ENCODE measurements at places on chromosomes 6 and 20.

GRCh38 chr6:158474961-158475343 lies 84.9 kb upstream of the TMEM181 start:
- no peak for DNase-seq

DNA sequence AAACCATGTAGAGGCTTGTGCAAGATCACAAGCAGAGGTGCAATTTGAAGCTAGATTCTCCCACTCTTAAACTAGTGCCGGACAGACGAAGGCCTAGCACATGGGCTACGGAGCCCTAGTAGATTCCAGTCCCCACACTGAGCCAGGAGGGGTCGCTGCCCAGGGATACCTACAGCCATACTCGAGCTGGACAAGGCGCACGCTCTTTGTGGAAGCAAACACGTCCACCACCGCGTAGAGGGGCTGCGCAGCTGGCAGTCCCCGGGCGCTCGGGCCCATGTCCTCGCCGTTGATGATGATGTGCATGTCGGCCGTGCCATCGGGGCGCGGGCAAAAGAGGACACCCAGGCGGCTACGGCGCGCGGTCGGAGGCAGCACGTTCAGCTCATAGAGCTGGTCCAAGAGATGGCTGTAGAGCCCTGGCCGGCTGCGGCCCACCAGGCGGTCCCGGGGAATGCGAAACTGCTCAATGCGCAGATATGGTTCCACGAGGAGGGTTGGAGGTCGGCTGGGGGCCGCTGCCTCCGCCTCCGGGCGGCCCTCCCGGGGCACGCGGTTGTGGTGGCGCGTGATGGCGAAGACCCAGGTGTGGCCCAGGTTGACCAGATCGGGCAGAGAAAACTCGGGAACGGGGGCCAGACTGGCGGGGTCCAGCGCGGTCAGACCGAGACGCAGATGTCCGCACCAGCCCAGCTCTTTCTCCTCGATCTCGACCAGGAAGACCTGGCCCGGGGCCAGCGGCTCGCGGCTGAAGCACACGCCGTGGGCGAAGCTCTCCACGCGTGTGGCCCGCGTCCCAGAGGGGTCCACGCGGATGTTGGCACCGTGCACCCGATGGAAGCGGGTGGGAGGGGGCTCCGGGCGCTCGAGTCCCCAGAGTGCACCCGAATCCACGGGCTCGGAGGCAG lies 677 bp downstream of the NEURL2 start:
- peak; percentile 53 for DNase-seq

DNA sequence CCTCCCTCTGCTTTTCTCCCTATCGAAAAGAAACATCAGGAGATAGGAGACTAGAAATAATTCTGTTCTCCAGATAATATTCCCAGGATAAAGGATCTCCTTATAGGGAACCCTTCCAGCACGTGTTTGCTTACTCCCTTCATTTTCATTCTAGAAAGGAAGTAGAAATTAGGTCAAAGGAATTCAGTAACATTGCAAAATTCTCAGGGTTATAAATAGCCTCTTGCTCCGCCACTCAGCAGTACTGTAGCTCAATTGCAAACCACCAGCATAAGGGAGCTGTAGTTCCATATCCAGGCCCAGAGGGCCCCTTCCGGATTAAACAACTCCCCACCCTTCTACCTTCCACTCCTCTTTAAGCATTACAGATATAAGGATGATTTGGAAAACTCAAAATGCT lies 6.2 kb downstream of the ELMO2 start:
- peak; percentile 41 for DNase-seq

GRCh38 chr20:3929713-3930060 lies 40.5 kb downstream of the PANK2 start:
- no peak for DNase-seq

- DNase-seq, result no peak
Observed at GRCh38 chr6:43193929-43194328, 11.9 kb downstream of the CUL9 start.

DNA sequence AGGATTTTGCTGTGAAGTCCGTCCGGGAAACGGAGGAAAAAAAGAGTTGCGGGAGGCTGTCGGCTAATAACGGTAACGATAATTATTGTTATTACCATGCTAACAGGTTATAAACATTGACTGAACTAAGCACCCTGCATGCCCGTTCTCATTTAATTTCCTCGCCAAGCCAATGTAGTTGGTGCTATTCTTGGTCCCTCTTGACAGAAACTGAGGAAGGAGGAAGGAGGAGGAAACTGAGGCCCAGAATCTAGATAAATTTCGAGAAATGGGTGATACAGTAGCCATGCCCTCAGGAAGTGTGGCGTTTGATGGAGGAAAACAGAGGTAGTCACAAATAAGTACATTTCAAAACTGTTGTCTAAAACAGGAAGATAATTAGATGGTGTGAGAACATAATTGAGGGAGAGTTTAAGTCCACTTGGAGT lies 474 bp downstream of the TPX2 start:
- no peak for DNase-seq

- DNase-seq, result peak; percentile 63
Observed at GRCh38 chr6:135145063-135145800, 35.9 kb upstream of the MYB start.

- no peak for DNase-seq
Observed at GRCh38 chr6:111987295-111987694, 66.6 kb upstream of the CCN6 start.

GRCh38 chr20:32271620-32272019 lies 5.8 kb upstream of the KIF3B start:
- no peak for DNase-seq

DNA sequence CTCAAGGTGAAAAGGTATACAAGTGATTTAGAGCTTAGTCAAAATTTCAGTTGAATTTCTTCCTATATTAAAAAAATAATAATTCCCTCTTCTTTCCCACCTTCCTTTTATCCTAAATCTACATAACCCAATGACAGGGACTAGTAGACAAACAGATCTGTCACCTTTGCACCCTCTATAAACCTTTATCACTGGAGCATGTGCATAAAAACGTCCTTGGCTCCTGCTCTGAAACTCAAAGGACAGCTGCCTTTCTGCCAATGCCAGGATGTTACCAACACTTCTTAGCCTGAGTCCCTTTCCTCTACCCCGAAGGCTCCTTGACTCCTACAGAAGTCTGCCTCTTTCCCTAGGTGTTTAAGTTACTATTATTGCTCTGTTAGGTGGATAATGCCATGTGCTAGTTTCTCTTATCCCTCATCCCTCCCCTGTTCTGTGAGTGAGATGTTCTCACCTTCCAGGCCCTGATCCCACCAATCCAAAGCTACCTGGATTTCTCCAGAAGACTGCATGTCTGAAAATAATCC lies 4.3 kb downstream of the CLVS2 start:
- no peak for DNase-seq

GRCh38 chr6:4366635-4367395 lies 231.4 kb upstream of the ECI2 start:
- DNase-seq, result no peak

DNA sequence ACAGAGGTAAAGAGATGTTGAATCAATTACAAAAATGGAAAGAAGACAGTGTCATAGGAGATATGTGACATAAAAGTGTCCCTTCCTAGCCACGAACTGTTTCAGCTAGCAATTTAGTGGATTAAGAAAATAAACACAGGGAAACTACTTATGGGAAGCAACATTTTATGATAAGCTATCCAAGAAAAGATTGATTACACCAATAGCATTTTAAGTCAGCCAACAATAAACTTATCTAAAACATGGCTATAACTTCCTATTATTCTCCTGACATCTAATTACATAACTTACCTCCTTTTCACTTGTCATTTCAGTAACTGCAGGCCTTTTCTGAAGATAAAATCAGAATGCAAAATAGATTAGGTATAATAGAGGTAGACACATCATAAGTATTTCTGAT lies 111.4 kb downstream of the PTPRK start:
- no peak for DNase-seq

DNA sequence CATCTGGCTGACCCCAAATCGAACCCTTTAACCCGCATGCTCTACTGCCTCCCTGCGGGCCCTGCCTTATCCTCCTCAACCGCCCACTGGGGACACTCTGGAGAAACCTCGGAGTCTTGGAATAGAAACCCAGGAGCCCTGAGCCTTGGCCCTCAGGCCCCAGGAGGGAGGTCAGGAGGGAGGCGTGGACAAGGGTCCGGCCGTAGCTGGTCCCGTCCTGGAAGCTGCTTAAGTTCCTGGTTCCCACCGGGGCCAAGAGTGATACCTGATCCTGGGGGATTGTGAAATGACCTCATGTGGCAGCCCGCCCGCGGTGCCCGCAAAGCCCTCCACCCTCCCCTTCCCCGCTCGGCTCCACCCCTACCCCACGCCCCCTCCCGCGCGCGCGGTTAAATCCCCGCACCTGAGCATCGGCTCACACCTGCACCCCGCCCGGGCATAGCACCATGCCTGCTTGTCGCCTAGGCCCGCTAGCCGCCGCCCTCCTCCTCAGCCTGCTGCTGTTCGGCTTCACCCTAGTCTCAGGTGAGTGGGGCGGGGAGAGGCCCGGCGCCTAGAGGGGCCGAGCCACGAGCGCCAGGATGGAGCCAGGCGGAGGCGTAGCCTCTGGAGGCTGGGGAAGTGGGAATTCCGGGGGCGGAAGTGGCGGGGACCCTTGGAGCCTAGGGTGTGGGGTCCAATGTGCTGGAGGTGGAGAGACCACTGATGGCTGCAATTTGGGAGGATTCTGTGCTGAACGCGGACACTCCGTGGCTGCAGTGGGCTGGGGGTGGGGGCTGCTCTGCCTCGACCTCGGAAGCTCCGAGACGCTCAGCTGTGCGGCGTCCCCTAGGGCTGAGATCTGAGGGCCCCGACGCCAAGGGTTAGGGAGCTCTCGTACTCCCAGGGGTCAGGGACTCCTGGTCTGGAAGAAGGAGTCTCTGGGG lies at the start of gene WFDC2:
Gene WFDC2 (plus strand): TSS at position 418 of the 926 bp plus-strand sequence. CDS start 29 bp downstream, at position 447.
- no peak for DNase-seq

GRCh38 chr6:32852844-32853540 lies 512 bp downstream of the TAP1 start:
- DNase-seq, result peak; percentile 59

DNA sequence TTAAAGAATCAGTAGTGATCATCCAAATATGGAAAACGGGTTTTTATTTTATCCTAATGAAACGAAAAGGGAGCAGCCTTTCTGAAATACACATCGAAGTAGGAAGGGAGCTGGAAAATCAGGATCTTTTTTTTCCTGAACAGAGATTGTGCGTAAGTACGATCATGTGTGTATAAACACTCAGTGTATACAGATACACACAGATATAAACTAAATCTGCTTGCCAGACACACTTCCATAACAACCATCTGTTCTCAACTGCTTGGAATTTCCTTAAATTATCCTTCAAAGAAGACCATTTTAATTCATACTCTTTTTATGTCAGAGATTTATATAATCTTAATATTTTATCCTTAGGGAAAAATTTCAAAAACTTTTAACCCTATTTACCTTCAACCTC lies 110.7 kb downstream of the CHD6 start:
- DNase-seq, result no peak

GRCh38 chr6:140561701-140562100 lies 1187.3 kb upstream of the CITED2 start:
- DNase-seq, result no peak

DNA sequence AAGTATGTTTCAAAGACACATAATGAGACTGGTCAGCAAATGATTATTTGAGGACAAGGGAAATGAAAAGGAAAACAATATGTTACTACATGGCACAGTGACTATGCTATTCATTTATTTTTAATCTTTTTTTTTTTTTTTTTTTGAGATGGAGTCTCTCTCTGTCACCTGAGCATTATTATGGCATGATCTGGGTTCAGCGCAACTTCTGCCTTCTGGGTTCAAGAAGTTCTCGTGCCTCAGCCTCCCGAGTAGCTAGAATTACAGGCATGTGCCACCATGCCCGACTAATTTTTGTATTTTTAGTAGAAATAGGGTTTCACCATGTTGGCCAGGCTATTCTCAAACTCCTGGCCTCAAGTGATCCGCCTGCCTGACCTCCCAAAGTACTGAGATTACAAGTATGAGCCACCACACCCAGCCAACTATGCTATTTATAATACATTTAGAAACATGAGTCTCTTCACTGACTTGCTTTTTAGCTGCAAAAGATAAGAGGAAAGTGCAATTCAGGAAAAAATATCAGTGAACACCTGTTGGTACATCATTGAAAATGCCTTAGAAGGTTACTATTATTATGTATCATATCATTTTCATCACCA lies 3.4 kb downstream of the CALHM4 start:
- DNase-seq, result no peak

GRCh38 chr20:50050214-50050613 lies 62.7 kb downstream of the UBE2V1 start:
- no peak for DNase-seq

DNA sequence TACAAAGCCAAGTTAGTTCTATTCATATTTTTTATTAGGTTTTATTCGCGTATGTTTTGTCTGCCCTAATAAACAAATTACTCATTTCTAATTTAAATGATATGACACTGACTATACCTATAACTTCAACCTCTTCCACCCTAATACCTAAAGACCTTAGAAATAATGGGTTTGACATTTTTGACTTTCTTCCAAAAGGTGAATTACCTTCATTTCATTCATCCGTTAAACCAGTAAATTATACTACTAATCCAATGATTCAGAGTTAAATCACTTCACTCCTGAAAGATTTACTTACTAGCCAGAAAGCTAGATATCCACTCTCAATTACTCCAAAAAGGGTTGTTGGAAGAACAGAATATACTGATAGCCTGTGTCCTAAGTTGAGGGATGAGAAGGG lies 5.2 kb downstream of the MRPS10 start:
- DNase-seq, result no peak

GRCh38 chr20:37564388-37565133 lies 36.9 kb upstream of the BLCAP start:
- peak; percentile 26 for DNase-seq

GRCh38 chr6:15927531-15928225 lies 201.2 kb upstream of the MYLIP start:
- DNase-seq, result no peak

- peak; percentile 58 for DNase-seq
Observed at GRCh38 chr6:36735110-36736071, 37.8 kb downstream of the RAB44 start.

DNA sequence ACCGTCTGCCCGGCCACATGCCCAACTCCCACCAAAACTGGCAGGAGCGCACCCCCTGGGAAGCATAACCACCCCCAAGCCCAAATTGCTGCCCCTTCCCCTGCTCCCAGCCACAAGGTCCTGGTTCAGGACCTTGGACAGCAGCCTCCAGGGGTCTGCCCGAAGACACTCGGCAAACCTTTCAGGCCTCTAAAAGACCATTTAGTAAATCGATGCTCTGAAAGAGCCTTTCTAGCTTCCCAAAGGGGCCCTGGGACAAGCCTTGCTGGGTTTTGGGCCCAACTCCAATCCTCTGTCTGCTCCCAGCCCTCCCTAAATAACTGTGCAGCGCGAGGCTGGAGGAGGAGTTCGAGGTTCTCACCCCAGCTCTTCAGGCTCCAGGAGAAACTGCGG lies 30.5 kb downstream of the GRM4 start:
- no peak for DNase-seq

- DNase-seq, result no peak
Observed at GRCh38 chr6:168418711-168419121, 22.3 kb upstream of the SMOC2 start.

- DNase-seq, result peak; percentile 54
Observed at GRCh38 chr20:50519036-50519762, 9.0 kb downstream of the PTPN1 start.

- peak; percentile 49 for DNase-seq
Observed at GRCh38 chr20:1888796-1889463, 6.3 kb upstream of the SIRPA start.
